ENCODE measurements at places on chromosomes 5 and 9.
A peak's percentile ranks its signal among the peaks of the same experiment; 100 is the strongest.

DNA sequence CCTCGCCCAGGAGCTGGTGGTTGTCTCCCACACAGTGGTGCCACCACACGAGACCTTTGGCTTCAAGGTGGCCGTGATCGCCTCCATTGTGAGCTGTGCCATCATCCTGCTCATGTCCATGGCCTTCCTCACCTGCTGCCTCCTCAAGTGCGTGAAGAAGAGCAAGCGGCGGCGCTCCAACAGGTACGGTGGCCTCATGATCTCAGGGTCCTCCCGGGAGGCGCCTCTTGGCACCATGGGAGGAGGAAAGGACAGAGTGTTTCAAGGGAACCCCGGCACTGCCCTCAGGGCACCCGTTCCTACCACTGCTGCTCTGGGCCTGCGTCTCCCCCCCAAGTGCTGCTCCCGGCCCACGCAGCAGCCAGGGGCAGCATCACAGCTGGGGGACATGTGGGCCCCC lies 18.2 kb upstream of the CARD19 start:
- no peak for DNase-seq

GRCh38 chr5:73436535-73437100 lies 12.0 kb downstream of the FOXD1 start:
- peak; percentile 88 for DNase-seq

GRCh38 chr5:16521521-16522483 lies 56.2 kb upstream of the ZNF622 start:
- DNase-seq = no peak

DNA sequence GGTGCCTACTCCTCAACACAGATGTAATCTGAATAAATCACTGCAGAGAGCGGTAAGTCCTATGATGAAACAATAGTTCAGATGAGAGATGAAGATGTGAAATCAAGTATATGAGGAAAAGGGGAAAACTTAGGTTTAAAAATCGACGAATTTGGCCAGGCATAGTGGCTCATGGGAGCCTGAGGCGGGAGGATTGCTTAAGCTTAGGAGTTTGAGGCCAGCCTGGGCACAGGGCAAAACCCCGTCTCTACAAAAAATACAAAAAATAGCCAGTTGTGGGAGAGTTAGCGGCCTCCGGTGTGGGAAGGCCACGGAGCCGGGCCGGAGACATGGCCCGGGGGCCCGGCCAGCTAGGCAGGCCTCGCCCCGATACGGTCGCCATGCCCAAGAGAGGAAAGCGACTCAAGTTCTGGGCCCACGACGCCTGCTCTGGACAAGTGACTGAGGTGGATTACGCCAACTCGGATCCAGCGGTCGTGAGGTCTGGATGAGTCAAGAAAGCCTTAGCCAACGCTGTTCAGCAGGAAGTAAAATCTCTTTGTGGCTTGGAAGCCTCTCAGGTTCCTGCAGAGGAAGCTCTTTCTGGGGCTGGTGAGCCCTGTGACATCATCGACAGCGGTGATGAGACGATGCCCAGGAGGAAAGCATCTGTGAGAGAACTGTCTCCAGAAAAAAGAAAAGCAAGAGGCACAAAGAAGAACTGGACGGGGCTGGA lies 62.8 kb upstream of the SUB1 start:
- DNase-seq = no peak

- DNase-seq = no peak
Measured at GRCh38 chr5:10849278-10849677, 88.2 kb upstream of the DAP start.

GRCh38 chr5:28324174-28324573 lies 1285.8 kb upstream of the CDH9 start:
- no peak for DNase-seq

GRCh38 chr9:126879288-126879687 lies 18.8 kb downstream of the ZBTB34 start:
- no peak for DNase-seq

DNA sequence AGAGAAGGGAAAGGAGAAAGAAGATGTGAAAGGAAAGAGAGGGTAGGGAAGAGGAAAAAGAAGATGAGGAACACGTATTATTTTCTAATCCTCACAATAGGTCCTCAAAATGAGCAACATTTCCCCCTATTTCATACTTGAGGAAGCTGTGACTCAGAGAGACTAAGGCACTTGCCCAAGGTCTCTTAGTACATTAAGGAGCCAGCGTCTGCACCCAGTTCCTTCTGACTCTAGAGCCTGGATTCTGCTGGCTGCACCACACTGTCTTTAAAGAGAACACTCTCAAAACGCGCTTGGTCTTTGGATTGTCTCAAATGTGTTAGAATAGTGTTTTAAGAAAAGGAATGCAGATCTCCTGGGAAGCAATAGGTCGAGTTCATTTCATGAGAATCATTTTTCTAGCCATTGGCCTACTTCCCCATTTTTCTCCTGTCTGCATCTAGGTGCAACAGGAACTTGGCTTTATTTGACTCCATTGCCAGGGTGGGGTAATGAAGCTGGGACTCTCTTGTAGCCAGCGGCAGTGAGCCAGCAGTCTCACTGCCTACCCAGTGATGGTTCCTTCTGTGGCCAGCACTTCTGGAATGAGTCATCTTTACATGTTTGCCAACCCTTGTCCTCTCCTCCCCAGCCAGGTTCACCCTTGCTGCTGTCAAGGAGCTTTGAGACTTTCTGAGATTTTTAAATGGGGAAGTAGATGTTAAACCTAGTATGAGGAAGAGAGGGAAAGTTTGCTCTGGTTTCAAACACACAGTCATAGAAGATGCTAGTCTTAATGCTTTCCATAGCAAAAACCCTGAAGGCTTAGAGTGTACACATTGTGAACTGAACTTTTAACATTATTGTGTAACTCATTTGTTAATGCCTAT lies 82.7 kb downstream of the DOCK8 start:
- DNase-seq = no peak

DNA sequence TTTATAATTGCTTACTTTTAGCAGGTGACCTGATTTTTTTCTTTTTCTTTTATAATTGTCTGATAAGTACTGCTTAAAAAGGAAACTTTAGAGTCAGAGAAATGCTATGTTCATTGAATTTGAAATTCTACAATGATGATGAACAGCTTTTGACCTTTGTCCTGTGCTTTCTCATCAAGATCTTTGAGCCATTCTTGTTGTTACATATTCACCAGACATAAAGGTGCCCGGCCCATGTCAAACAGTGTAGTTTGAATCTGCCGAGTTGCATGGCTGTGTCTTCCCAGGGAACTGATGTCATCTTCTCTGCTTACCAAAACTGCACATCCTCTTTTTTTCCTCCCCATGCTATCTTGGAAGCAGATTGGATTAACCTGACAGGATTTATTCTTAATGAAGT lies 163.6 kb downstream of the LRRC70 start:
- DNase-seq = no peak

- DNase-seq = no peak
Measured at GRCh38 chr5:162288647-162289296, 221.2 kb downstream of the GABRG2 start.

DNA sequence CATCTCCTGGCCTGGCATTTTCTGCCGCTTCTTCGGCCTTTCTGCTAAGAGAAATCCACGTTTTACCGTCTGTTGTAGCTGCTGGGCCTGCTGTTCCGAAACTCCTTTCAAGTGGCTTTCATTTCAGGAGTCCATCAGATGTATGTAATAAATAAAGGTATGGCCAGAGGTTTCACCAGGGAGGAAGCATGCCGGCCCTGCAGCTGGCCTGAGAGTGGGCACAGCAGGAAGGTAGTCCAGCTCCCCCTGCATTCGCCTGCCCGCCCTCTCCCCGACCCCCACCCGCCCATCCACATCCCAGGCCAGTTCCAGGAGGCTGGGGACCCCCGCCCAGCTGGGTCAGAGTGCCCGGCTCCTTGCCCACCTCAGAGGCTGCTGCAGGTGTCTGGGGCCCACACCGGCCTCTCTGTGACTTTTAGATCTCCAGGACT lies 46.4 kb upstream of the EXOC3 start:
- DNase-seq = peak; percentile 48

DNA sequence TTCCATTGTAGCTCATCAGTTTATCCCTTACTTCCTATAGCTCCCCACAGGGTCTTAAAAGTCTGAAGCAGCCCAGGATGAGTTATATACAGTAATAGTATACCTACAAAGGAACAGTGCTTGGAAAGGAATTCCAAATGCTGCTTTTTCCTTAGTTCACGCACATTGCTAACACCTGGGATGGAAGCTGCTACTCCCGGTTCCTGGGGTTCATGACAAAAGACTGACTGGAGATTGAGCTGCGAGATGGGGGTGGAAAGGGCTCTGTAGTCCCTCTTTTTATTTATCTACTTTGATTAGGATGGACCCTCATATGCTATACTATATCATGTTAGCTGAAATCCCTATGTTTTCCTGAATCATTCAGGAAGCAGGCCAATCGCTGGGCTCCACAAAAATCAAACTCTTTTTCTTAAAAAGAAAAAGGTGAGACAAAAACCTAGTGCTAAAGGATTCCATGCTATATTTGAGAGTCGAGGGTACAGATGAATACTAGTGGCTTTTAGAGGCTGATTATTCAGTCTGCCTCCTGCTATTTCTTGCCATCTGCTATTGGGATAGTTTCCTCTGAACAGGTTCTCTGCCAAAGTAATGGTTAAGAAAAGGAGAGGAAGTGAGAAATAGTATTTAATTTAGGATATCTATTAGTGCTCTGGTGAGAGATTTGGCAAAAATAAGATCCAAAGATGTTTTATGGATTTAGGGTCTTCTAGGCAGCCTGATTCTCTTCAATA lies 81.2 kb downstream of the MRPS27 start:
- DNase-seq = peak; percentile 18

GRCh38 chr5:81755320-81755719 lies 4.4 kb upstream of the SSBP2 start:
- peak; percentile 61 for DNase-seq

DNA sequence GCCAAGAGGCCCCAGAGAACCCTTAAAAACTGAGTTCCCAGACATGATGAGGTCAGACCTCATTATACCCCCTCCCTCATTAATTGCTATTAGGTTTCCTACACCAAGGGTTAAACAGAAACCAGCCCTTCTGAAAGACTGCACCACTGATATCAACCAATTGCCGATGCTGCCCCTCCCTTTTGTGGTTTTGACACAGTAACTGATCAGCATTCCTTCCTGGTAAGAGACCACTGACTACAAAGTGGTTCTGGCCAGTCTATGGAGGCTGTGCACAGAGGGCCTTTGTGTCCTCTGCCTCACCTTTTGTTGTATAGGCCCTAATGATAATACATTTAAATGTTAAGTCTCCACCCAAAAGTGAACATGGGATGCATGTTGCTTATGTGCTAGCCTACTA lies 201.5 kb downstream of the FRMD3 start:
- no peak for DNase-seq

DNA sequence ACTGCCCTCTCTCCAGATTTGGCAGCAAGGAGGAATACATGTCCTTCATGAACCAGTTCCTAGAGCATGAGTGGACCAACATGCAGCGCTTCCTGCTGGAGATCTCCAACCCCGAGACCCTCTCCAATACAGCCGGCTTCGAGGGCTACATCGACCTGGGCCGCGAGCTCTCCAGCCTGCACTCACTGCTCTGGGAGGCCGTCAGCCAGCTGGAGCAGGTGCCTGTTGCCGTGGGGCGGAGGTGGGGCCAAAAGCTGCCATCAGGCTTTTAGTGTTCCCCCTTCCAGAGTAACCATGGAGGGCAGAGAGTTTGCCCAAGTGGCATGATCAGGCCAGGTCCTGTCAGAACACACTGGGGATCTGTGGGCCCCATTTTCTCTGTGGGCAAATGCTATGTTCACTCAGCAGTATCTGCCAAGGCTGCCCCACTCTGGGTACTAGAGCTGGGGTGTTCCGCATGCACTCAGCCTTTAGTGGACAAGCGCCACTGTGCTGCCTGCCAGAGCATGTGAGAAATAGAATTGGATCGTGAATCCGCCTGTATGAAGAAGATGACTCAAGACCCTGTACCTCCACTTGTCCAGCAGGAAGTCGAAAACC lies 117.1 kb downstream of the DAB2IP start:
- no peak for DNase-seq

- DNase-seq = no peak
Measured at GRCh38 chr5:151295791-151296477, 7.6 kb downstream of the SLC36A3 start.

- DNase-seq = peak; percentile 86
Measured at GRCh38 chr9:133734590-133735414, 3.4 kb downstream of the SARDH start.

DNA sequence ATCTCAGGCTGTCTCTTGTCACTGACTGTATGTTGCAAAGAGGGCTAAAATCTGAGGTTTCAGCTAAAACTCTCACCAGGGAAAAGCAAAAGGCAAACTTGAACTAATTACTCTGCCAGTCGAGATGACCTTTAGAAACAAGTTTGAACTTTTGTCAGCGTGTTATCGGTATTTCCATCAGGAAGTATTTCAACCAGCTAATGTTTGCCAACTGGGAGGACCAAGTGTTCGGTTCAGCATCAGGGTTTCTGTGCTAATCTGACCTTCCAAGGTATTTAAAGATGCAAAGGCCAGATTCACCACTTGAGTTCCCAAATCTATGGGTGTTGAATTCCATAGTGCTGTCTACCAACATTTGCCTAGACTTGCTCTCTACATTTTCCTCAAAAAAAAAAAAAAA lies 230.5 kb downstream of the SLIT3 start:
- DNase-seq = no peak

DNA sequence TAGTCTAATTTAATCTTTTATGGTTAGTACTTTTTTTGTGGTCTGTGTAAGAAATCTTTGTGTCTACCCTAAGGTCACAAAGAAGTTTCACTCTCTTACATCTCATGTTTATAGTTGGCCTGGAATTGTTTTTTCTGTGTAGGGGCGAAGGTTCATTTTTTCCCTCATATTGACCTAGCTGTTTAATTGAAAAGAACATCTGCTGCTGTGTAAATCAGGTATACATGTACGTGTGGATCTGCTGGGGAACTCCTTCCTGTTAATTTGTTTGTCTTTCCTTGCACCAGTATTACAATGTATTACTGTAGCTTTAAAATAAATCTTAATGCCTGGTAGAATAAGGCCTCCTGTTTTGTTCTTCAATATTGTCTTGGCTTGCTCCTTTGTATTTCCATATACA lies 37.8 kb downstream of the EXOSC2 start:
- DNase-seq = no peak

DNA sequence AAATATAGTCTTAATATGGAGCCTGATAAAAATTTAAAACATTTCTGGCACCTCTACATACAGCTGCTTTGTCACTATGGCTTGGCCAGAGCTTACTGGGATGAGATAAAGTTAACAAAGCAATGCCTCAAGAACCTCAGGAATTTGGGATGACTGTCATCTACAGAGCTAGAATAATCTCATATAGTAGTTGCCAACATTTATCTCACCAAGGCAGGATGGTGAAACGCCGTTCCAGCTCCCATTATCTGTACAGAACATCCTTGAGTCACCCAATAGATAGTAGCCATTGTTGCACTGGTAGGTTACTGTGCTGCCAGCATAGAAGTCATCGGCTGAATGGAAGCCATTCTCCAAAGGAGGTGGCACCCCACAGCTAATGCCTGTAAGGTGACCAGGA lies 94.6 kb upstream of the TXNDC8 start:
- no peak for DNase-seq

GRCh38 chr5:112014783-112015395 lies 257.9 kb upstream of the NREP start:
- no peak for DNase-seq

DNA sequence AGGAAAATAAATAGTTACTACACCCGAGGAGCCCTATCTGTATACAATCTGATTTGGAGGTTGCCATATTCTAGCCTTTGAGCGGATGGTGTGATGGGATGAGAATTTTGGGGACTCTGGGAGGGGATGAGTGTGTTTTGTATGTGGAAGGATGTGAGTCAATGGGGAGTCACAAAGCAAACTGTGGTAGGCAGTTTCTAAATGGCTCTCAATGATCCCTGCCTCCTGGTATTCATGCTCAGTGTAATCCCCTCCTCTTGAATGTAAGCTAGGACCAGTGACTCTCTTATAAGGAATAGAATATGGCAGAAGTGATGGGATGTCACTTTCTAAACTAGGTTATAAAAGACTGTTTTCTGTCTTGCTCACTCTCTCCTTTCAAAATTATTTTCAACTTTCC lies 205.7 kb upstream of the RIOK2 start:
- DNase-seq = no peak
